ENCODE measurements at places on chromosomes 13 and 19.
A peak's percentile ranks its signal among the peaks of the same experiment; 100 is the strongest.

DNA sequence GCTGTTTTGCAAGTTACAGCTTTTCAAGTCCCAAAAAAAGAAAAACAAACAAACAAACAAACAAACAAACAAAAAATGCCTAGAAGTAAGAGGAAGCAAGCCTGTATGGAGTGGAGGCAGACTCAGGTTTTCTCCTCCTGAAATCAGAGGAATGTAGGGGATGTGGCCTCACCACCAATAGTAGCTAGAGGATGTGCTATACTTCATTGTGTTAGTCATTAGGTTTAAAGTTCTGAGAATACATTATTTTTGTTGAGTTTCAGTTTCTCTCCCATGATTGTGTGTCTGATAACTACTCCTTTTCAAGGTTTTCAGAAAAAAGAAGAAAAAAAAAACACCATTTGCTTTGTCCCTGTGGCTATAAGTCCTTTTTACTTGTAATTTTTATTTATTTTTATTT is 524.5 kb downstream of the GPC6 start:
- DNase-seq: no peak

DNA sequence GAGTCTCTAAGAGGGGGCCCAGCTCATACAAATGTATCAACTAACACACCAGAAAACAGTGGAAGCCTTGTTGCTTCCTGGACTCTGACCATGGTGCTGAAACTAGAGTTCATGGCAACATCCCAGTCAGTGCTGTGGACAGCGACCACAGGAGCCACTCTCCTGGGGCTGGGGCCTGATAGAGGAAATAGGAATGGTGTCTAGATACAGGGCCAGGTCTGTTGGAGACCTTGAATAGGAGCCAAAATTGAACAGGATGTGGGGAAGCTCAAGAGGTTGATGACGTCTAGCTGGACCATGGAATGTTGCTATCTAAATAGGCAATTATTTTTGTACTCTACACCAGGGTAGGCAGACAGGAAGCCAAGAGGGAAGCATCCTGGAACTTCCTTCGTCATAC is 21.7 kb downstream of the LILRB4 start:
- DNase-seq: no peak

- DNase-seq: no peak
Observed at GRCh38 chr19:38831142-38831605, 420 bp downstream of the ECH1 start.

DNA sequence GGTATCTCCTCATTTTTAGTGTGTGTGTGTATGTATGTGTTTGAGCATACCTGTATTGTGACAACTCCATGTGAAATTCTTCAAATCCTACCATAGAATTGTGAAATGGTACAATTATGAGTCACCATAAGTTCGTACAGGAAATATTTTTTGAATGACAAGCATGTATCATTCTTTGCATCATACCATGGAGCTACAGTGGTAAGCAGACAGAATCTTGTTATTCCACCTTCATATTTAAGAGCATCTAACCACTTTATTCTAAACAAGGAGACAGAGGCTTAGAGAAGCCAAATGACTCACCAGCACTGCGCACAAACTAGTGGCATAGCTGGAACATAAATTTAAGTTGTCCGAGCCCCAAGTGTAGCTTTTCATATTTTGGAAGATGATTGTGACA is 4.5 kb upstream of the EPSTI1 start:
- no peak for DNase-seq

GRCh38 chr13:107864543-107865317 is 350.6 kb downstream of the LIG4 start:
- no peak for DNase-seq

DNA sequence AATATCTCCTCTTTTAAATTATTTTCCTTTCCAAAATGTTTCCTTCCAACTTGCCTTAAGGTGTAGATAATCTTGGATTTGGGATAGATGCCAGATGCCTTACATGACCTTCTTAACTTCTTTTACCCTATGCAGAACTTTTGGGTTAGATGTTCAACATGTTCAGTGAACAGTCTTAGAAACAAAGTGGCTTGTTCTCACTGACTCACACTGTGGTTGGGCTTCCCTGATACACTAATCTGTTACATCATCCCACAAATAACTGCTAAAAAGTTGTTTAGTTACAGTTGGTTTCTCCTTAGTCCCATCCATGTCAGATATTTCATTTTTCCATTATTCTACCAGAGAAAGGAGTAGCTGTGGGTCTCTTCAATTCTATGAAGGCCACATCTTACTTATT is 2638.2 kb downstream of the PCDH9 start:
- no peak for DNase-seq

DNA sequence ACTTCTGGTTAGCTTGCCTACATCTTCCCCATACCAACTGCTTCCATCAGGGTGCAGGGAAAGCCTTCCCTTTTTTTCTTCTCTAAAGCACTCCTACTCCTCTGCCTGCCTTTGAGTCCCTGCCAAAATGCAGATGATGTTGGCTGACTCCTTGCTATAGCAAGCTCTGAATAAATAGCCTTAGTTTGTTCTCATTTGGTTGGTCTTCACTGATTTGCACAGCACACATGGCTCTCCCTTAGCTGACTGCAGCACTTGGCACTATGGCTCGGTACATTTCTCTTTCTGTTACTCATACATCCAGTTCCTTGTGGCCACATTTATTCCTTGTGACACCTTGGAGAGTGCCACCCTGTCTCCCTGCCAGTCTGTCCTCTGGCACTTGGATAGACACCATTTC is 249.8 kb downstream of the DCLK1 start:
- DNase-seq: no peak

DNA sequence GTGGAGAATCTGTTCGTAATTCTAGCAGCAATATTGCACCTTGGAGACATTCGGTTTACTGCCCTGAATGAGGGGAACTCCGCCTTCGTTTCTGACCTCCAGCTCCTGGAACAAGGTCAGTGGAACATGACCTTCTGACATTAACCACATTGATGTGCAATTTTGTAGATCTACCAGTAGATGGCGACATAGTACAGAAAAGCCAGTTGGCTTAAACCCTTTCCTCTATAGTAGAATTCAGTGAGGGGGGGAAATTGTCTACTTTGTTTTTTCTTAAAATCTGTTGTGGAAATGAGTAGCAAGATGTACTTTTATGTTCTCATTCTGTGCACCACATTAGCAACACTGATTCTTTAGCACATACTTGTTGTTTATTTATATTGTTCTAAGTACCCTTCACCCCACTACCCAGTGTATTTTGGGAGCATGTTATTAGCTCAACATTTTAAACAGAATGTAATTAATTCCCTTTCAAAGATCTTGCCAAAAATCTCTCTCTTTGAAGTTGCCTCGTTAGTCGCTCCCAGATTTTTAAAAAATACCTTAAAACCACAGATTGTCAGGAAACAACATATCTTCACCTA is 332.2 kb downstream of the MYO16 start:
- DNase-seq: no peak

DNA sequence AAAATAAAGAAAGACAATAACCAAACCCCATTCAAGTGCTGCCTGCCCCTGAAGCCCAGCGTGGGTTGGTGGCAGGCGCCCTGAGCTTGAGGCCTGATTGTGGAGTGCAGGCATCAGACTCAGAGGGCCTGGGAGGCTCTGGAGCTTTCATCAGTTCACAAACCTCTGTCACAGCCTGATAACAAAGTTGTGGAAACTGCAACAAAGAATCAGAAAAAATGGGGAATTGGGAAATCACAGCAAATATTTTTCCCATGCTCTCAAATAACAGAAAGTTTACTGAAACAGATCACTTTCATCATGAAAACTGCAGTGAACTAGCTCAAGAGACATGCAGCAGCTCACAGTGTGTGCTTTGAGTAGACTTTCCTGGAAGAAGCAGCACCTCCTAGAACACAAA is 793.6 kb downstream of the UQCRFS1 start:
- no peak for DNase-seq

DNA sequence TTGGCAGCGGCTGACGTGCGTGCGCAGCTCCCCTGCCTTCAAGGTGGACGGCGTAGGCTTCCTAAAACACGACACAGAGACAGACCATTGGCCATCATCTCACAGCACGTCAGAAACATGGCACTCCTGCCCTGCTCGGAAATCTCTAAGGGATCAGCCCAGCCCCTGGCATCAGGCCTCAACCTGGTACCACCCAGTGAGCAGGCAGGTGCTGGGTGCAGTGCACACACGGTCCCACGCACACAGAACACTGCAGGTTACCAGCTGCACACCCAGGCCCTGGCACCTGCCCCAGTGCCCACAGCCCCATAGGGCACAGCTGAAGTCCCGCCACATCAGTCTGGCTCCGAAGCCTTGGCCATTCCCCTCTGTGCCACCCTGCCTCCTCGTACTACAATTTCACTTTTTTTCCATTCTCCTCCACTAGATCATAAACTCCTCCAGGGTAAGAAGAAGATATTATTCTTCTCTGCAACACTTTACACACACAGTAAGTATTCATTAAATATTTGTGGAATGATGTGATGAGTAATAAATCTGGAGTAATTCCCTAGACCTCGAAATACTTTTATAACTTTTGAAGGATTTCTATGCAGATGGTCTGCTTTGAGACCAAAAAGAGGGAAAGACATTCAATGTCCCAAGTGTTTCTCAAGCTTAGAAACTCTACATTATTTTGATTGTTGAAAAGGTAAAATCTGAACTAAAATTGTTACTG is 156.4 kb downstream of the COL4A1 start:
- no peak for DNase-seq

DNA sequence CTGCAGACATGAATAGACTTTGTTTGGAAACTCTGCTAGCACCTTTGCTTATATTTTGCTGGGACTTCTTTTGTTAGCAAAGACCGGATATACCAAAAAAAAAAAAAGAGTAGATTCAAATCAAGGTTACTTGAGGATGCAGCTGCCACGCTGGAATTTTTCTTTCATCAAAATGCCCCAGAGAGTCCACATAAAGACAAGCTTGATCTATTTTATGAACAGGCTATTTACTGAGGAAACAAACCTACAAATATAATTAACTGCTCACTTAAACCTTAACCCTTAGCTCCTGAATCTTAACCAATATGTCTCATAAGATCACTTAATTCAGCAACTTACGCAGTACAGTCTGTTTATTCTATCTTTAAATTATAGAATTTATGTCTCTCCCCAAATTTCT is 27.1 kb upstream of the DOCK9 start:
- no peak for DNase-seq

GRCh38 chr19:20077791-20078463 is at the start of gene ZNF90:
Gene ZNF90 (plus strand): TSS chr19:20078000. CDS start chr19:20078133, 133 bp downstream.
- peak; percentile 76 for DNase-seq

DNA sequence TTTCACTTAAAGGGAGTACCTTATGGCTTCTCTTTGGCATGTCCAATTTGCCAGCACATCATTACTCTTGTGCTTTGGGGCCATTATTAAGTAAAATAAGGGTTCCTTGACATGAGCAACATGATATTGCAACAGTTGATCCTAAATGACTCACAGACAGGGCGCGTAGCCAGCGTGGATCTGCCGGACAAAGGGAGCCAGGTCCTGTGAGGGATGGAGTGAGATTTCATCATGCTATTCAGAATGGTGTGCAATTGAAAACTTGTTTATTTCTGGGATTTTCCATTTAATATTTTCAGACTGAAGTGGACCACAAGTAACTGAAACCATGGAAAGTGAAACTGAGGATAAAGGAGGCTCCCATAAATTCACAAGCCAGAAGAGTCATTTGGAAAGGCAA is 48.6 kb upstream of the WASF3 start:
- no peak for DNase-seq

GRCh38 chr19:12260861-12261260 is 33.8 kb downstream of the ZNF44 start:
- no peak for DNase-seq

DNA sequence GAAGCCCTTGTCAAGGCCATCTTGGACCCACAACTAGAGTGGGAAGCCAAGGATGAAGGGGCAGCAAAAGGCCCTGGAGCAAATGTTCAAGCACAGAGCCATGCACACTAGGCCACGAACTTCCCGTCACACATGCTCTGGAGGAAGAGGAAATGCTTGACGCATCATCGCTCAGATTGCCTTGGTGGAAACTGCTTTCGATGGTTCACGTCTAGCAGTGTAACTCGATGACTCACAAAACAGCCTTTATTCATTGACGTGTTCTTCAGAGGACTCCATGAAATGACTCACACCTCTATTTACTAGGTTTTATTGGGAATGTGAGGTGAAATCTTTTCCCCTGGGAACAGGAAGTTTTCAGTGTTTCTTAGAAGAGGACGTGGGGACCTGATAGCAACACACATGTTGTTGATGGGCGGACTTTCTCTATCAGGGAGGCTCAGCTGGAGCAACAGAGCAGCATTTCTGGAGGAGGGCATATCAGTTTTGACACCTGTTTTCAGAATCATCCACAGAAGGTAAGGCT is 79.8 kb upstream of the FLT1 start:
- no peak for DNase-seq

GRCh38 chr13:89852570-89852969 is 1494.9 kb upstream of the MIR17HG start:
- DNase-seq: no peak

DNA sequence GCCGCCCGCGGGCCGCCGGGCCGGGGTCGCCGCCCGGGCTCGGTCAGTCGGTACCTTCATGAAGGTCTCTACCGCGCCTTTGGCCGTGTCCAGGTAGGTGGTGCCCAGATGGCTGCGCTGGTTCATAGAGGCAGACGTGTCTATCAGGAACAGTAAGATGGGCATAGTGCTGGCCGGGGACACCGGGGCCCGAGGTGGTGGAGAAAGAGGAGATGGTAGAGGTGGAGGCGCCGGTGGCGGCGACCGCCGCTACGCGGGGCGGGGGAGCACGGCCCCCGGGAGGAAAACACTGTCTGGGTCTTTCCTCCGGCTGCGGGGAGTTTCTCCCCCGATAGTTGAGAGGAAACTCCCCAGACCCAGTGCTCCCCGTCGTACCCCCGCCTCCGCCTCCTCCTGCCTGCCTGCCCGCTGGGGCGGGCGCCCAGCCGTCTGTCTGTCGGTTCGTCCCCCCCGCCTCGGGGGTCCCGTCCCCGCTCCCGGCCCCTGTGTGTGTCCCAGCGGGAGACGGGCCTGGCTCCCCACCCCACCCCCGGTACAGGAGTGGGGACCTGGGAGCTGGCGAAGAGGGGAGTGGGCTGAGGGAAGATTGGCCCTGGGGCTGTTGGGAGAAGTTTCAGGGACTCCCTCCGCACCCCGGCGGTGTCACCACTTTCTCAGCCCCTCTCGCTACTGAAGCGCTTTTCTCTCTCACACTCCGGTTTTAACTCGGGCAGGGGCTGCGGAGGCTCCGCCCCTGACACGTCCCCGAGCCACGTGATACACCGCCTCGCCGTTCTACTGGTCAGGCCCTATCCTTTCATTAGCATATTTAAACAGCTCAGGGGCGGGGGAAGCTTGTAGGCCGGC is at the start of gene INTS6:
Gene INTS6, minus strand, starts transcription at position 676 of the 846 bp plus-strand sequence. Its CDS starts 511 bp downstream, at position 165.
- peak; percentile 98 for DNase-seq

DNA sequence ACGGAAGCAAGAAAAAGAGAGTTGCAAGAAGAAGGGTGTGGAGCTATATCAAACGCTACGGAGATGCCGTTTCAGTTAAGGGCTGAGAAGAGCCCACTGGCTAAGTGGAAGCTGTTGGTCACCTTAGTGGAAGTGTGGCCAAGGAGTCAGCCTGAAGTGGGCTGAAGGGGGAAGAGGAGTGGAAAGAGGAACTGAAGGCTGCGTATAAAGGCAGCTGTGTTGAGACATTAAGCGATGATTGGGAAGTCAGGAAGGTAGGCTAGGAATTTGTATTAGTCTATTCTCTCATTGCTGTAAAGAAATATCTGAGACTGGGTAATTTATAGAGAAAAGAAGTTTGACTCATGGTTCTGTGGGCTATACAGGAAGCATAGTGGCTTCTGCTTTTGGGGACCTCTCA is 14.1 kb upstream of the FRY start:
- DNase-seq: no peak

GRCh38 chr13:66835040-66835628 is 395.0 kb downstream of the PCDH9 start:
- DNase-seq: no peak

GRCh38 chr13:39407786-39408185 is 195.2 kb downstream of the LHFPL6 start:
- no peak for DNase-seq

GRCh38 chr13:32147976-32148375 is 116.4 kb downstream of the FRY start:
- DNase-seq: no peak
